ENCODE measurements at places on chromosomes 3 and 15. TPM values are rescaled to one million over a fixed set of nuclear protein-coding genes. Genes with fewer than 3 reads are reported as not detected.

DNA sequence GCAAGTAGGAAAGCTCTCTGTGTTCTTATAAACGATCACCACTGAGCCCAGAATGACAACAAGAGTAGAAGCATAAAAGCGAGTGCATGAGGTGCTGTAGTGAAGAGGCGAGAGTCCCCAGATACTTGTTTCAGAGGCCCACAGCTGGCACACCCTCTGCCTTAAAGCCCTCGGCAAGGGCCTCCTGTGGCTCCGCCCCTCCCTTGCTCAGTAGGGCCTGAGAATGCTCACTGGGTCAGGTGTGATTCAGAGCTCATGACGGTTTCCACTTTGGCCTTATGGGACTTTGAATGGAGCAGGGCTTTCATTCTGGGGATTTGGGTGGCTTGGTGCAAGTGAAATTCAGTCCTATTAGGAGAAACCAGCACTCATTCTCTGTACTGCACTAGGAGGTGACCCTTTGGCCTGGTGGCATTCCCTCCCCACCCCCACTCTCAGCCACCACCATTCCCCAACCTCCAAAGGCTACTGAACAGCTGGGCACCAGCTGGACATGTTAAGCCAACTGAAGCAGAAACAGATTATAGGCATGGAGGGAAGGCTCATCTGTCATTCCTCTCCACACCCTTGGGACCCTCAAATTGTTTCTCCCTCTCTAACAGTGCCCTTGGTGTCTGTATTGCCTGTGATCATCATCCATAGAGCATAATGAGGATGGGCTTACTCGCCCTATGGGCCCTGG, 109.6 kb upstream of the CTDSPL start:
- no peak for DNase-seq

DNA sequence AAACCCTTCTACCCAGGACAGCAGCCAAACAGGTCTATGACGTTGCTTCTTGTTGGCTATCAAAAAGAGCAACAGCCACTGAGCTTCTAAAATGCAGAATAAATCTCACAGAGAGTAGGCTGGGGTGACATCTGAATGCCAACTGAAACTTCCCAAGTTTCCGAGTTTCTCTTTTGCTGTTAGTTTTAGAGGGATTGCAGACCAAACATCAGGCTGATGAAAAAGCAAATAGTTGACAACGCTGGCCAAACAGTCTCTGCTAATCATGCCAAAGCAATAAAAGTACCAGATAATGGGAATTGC, 670 bp upstream of the CBLB start:
- no peak for DNase-seq

TMEM45A gene
- total RNA-seq, result 21.6 TPM

GABRR3 gene
- total RNA-seq, result not detected

IL17RE gene
- 0.13 TPM for total RNA-seq
